NCI-H1092 treated with DMSO at 0.1 percent for 48 hours (cell line): ENCODE measurements at places on chromosomes 5 and 9.

- DNase-seq: no peak
Observed at GRCh38 chr9:102551346-102551745, 443.8 kb upstream of the CYLC2 start.

GRCh38 chr9:89755821-89756220 lies 151.0 kb downstream of the GADD45G start:
- peak; percentile 76 for DNase-seq

DNA sequence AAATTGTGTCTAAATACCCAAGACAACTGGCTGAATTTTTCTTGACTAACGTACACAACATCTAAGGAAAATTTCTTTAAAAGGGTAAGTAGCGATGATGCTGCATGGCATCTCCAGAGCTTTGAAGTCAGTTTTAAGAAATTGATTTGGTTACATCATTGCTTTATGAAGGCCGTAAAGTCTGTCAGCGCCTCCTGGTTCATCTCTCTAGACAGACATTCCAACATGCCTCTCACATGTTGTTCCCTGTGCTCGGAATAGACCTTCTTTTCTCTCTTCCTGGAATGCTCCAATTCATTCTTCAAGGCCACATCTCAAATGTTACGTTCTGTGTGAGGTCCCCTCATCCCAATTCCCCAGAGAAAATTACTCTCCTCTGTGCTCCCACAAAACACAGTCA lies 108.7 kb upstream of the SSBP2 start:
- DNase-seq: no peak

DNA sequence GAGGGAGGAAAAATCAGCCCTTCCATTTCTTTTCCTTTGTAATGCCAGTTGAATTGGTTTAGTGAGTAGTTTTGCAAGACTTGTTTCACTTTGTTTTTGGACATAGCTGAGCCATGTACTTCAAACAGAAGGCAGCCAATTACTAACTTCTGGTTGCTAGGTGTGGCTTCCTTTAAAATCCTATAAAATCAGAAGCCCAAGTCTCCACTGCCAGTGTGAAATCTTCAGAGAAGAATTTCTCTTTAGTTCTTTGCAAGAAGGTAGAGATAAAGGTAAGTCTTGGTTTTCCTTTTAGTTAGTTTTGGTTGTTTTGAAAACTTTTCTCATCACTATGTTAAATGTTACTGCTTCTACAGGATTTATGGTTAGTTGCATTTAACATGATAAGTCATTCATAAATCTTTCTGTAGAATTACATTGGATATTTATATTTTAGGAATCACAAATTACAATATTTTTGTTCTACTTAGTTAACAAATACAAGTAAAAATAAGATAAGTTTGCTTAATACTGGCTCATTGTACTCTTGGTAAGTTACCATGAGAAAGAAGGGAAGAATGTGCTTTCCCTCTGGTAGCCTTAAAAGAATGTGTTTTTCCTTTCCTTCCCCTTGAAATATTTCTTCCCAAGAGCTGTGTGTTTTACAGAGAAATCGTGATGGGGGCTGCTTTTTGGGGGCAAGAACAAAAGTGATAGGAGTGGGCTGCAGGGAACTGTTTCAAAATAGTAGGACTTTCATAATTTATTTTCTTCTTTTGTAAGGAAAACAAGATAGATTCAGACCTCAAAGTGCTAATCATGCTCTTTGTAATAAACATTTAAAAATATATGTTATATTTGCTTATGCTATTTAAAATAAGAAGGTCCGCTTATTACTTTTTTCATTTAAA lies at the start of gene ANXA1:
Gene ANXA1, plus strand, starts transcription at position 213 of the 890 bp plus-strand sequence. CDS start 6,671 bp downstream, outside the sequence.
- DNase-seq: no peak

- DNase-seq: no peak
Observed at GRCh38 chr5:163612358-163613149, 107.1 kb downstream of the MAT2B start.

GRCh38 chr5:134453016-134453415 lies 41.3 kb upstream of the CDKN2AIPNL start:
- DNase-seq: no peak

DNA sequence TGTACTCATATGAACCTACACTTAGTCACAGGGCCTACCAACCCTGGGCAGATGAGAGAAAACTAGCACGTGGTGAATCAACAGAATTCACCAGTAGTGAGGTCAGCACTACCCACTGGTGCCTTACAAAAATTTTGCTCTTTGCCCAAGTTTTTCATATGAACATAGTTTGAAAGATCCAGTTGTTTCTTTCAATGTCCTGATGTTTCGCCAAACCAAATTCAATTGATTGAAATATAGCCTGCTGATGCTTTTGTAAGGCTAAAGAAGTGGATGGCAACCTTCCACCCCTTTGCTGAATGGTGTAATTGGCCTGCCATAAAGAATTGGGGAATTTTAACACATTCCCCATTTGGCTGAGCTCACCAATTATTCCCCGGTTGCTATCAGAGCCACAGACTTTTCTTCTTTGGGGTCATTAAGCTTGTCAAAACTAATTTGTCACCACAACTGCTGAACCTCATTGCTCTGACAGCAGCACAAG lies 339.2 kb downstream of the GLIS3 start:
- no peak for DNase-seq

GRCh38 chr9:136985027-136985602 lies 2.3 kb downstream of the LCNL1 start:
- no peak for DNase-seq
